RWPE2 (cell line): ENCODE measurements at places on chromosomes 2 and 18.
A peak's percentile ranks its signal among the peaks of the same experiment; 100 is the strongest.

DNA sequence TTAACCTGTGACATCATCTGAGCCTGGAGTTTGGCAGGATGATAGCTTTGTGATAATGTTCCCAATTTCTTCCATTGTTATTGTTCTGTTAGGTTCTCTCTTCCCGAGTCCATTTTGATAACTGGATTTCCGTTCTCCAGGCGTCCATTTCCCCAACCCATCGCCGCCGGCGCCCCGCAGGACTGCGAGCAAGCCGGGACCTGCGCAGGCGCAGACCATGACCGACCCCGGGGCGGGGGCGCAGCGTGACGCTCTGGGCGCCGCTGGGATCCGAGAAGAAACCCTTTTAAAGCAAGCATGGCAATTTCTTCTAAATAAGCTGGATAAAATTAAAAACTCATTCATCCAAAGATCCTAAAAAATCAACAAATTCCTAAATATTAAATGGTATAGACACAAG lies at the start of gene SLC25A52:
SLC25A52 (minus strand) TSS at position 186 of the 400 bp plus-strand sequence. CDS start 219 bp downstream, outside the sequence.
- H3K27ac ChIP-seq: no peak within 1 kb of the TSS
- no peaks in the 10 kb centered on the region for H3K4me1 ChIP-seq
- no peaks in the 10 kb centered on the region for H3K36me3 ChIP-seq
- no peak for DNase-seq
- H3K27me3 ChIP-seq: no peaks in the 10 kb centered on the region
- no peak within 1 kb of the TSS for H3K4me3 ChIP-seq

DNA sequence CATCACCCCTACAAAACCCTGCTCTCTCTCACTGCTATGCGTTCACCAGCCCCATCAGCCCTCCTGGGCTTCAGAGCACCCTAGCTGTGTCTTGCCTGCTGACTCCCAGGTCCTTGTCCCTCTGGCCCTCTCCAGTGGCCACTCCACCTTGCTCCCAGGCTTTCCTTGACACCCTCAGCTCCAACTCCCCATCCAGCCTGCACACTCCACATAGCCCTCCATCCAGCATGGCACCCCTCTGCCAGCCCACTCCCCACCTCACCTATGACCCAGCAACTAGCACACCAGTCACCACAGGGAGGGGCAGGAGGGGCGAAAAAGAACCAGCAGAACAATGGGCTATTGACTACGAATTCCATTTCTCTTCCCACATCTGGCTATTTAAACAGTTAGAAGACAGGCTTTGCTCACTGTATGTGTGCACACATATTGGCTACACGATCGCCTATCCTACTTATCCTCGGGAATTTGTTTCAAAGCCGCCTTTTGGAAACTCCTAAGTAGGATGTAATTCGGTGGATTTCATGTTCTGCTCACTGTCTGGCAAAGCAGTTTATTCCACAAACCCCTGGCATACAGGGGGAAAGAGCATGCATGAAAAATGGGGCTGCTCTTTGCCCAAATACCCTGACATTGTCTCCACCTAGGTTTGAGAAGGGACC lies 195.3 kb downstream of the SMAD2 start:
- no peak for DNase-seq
- H3K27ac ChIP-seq: no peak overlapping the region
- peaks cover 15% of the 10 kb centered on the region for H3K27me3 ChIP-seq
- H3K4me1 ChIP-seq: no peaks in the 10 kb centered on the region

- no peaks in the 10 kb centered on the region for H3K27me3 ChIP-seq
- H3K36me3 ChIP-seq: no peaks in the 10 kb centered on the region
- H3K4me1 ChIP-seq: no peaks in the 10 kb centered on the region
- H3K27ac ChIP-seq: no peak overlapping the region
Measured at GRCh38 chr2:230000118-230000841, 68.4 kb downstream of the SLC16A14 start.

- peak within 1 kb of the TSS; percentile 62 for H3K27ac ChIP-seq
- no peaks in the 10 kb centered on the region for H3K27me3 ChIP-seq
- H3K4me1 ChIP-seq: peaks cover 13% of the 10 kb centered on the region
- peak; percentile 75 for DNase-seq
Measured at GRCh38 chr2:203327901-203328759, at the start of gene ABI2. TSS of gene ABI2 (plus strand) at chr2:203328394. CDS start at chr2:203328515, 121 bp downstream.

GRCh38 chr2:124814968-124815745 lies 790.1 kb downstream of the CNTNAP5 start:
- no peak overlapping the region for H3K27ac ChIP-seq
- H3K4me3 ChIP-seq: no peak overlapping the region
- no peaks in the 10 kb centered on the region for H3K4me1 ChIP-seq

- DNase-seq: no peak
- H3K27me3 ChIP-seq: no peaks in the 10 kb centered on the region
Measured at GRCh38 chr2:109129356-109129920, 433 bp downstream of the SH3RF3 start.

GRCh38 chr2:236748385-236748784 lies 178.8 kb downstream of the ACKR3 start:
- H3K27me3 ChIP-seq: no peaks in the 10 kb centered on the region

DNA sequence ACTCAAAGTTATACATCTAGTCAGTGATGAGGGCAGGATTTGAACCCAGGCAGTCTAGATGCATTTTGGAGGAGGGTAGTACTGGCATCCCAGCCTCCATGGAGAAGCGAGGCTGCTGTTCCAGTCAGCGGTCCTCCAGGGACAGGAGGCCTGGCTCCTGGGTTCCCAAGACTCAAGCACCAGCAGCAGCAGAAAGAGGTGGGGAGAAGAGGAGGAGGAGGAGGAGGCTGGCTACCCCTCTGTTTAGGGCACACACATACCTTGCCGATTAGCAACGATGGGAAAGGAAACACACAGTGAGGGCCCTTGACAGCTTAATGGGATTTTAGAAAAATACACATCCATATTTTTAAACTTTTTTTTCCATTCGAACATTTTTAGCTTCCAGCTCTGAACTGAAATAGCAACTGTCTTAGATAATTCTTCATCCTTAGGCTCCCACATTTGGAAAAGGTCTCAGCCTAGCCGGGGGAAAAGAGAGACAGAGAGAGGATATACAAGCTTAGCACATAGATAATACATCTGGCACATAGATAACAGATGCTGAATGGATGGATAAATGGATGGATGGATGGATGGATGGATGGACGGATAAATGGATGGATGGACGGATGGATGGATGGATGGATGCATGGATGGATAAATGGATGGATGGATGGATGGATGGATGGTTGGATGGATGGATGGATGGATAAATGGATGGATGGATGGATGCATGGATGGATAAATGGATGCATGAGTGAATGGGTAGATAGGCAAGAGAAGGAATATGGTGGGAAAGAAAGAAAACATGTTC lies 87.9 kb downstream of the LBH start:
- no peaks in the 10 kb centered on the region for H3K27me3 ChIP-seq
- no peak overlapping the region for H3K27ac ChIP-seq
- no peak for DNase-seq
- no peaks in the 10 kb centered on the region for H3K36me3 ChIP-seq

GRCh38 chr2:162092658-162093556 lies 18.9 kb upstream of the DPP4 start:
- no peak overlapping the region for H3K4me3 ChIP-seq
- DNase-seq: peak; percentile 89
- H3K27ac ChIP-seq: peak overlapping the region; percentile 88
- no peaks in the 10 kb centered on the region for H3K36me3 ChIP-seq
- H3K4me1 ChIP-seq: peaks cover 44% of the 10 kb centered on the region

DNA sequence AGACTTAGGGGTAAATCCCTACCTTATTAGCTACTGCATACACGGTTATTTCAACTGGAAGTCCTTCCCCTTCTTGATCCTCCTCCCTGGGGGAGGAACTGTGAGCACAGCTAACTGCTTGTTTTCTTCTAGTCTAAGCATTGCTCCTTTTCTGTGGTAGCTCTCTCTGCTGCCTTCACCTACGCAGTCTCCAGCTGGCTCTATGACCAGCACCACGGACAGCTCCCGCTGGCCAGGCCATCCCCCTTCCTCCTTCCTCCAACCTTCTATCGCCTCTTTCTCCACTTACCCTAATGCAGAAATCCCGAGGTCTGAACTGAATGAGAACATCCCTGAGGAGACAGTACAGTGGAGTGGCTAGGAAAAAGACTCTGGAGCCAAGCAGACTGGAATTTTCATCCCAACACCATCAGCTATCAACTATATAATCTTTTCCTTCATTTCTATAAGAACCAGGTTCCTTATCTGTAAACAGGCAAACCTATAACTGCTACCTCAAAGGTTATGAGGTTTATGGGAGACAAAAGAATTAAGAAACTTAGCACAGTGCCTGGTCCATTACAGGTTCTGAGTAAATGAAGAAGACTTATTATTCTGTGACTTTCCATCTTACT lies 4.7 kb upstream of the CFAP65 start:
- H3K36me3 ChIP-seq: no peaks in the 10 kb centered on the region
- no peak overlapping the region for H3K4me3 ChIP-seq
- H3K27me3 ChIP-seq: no peaks in the 10 kb centered on the region
- H3K4me1 ChIP-seq: no peaks in the 10 kb centered on the region

- H3K27ac ChIP-seq: peak overlapping the region; percentile 97
- H3K27me3 ChIP-seq: no peaks in the 10 kb centered on the region
- no peak overlapping the region for H3K4me3 ChIP-seq
Measured at GRCh38 chr2:36485521-36485920, 112.4 kb downstream of the FEZ2 start.

DNA sequence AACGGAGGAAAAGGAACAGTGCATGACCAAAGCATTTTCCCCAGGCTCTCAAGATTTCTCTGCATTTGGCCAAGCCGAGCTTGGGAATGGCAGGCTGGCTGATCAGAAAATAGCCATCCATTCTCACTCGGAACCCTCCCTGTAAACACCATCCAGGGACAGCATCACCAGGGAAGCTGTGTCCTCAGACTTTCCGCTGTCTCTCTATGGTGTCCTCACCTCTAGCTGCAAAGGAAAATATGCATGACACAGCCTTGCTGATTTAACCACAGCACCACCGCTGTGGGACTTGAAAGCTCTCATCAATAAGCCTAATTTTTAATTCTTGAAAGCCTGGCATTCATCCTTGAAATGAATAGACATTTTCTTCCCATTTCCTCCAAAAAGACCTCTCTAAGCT lies 311.7 kb downstream of the EIPR1 start:
- no peaks in the 10 kb centered on the region for H3K36me3 ChIP-seq
- H3K4me3 ChIP-seq: no peak overlapping the region
- no peaks in the 10 kb centered on the region for H3K27me3 ChIP-seq
- no peak for DNase-seq
- H3K27ac ChIP-seq: no peak overlapping the region
- no peaks in the 10 kb centered on the region for H3K4me1 ChIP-seq

DNA sequence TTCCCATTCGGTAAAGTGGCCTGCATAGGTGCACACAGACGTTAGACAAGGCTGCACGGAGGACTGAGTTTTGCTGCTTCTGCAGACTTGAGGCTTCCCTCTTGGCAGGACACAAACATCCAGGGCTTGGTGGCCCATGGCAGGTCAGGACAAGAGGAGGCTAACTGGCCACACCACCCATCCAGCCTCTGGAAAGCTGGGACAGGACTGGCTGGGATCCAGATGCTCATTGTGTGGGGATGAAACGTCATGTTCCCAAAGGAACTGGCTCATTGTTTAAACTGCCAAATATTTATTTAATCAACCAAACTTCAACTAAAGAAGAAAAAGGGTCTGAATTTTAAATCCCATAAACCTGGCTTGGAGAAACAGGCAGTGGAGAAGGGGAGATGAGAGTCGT lies 239.1 kb upstream of the EPAS1 start:
- H3K27me3 ChIP-seq: no peaks in the 10 kb centered on the region
- no peaks in the 10 kb centered on the region for H3K36me3 ChIP-seq
- H3K4me3 ChIP-seq: no peak overlapping the region
- no peak overlapping the region for H3K27ac ChIP-seq
- no peak for DNase-seq

GRCh38 chr2:112787294-112787693 lies 3.0 kb upstream of the IL1A start:
- H3K27me3 ChIP-seq: no peaks in the 10 kb centered on the region
- H3K4me3 ChIP-seq: no peak overlapping the region
- H3K27ac ChIP-seq: peak overlapping the region; percentile 87
- DNase-seq: no peak
- peaks cover 19% of the 10 kb centered on the region for H3K36me3 ChIP-seq

DNA sequence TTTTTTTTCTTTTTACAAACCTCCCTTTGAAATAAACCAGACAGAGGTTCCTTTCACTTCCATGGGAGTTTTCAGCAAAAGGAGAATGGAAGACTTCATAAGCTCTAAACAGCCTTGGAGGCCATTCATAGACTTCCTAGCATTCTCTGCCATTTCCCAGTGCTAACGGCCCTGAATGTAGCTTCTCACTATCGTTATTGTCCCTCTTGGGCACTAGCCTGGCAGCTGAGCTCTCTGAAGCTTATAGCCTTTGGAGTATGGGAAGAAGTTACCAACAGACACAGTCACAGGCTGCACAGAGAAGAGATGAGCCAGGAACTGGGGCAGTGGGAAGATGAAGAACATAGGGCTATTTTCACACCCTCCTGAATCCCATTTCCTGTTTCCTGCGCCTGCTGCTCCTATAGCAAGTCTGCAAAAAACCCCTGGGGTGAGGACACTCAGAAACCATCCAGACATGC lies 29.1 kb upstream of the EPC2 start:
- no peak overlapping the region for H3K4me3 ChIP-seq
- no peak for DNase-seq
- H3K4me1 ChIP-seq: peaks cover 13% of the 10 kb centered on the region
- H3K27ac ChIP-seq: no peak overlapping the region
- H3K27me3 ChIP-seq: no peaks in the 10 kb centered on the region

GRCh38 chr2:18682681-18683080 lies 93.3 kb upstream of the NT5C1B start:
- H3K36me3 ChIP-seq: no peaks in the 10 kb centered on the region
- no peak for DNase-seq

DNA sequence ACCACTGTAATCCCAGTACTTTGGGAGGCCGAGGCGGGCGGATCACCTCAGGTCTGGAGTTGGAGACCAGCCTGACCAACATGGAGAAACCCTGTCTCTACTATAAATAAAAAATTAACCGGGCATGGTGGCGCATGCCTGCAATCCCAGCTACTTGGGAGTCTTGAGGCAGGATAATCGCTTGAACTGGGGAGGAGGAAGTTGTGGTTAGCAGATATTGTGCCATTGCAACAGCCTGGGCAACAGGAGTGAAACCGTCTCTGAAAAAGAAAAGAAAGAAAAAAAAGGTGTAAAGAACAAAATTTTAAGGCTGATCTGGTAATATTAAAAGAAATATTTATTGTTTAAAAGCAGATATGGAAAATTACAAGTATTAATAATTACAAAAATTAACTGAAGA lies 29.7 kb downstream of the ZNF804A start:
- H3K36me3 ChIP-seq: no peaks in the 10 kb centered on the region
- no peak for DNase-seq
- no peak overlapping the region for H3K27ac ChIP-seq
- no peaks in the 10 kb centered on the region for H3K27me3 ChIP-seq
- H3K4me1 ChIP-seq: no peaks in the 10 kb centered on the region
- no peak overlapping the region for H3K4me3 ChIP-seq

DNA sequence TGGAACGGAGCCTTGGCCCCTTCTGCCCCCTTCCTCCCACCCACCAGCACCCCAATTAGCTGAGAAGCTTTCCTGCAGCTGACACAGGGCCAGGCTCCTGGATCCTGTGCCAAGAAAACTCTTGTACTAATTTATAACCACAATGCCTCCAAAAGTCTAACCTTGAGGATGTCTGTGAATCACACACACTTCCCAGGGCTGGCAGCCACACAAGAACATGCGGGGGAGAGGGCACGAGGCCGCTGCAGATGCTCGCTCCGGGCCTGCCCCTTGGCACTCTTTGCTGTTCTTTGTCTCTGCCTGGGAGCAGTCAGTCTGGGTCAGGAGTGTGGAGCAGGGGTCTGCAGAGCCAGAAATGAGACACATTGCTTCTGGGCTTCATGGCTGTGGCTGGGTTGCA lies 62.7 kb upstream of the KIF5C start:
- no peak overlapping the region for H3K4me3 ChIP-seq
- no peak overlapping the region for H3K27ac ChIP-seq
- no peaks in the 10 kb centered on the region for H3K27me3 ChIP-seq
- DNase-seq: no peak
- H3K36me3 ChIP-seq: no peaks in the 10 kb centered on the region
- H3K4me1 ChIP-seq: no peaks in the 10 kb centered on the region
